Activated naive CD4-positive, alpha-beta T cell treated with Interleukin-2 at 50 U/mL for 16 hours (primary cell): ENCODE measurements at places on chromosomes 2 and 18.

DNA sequence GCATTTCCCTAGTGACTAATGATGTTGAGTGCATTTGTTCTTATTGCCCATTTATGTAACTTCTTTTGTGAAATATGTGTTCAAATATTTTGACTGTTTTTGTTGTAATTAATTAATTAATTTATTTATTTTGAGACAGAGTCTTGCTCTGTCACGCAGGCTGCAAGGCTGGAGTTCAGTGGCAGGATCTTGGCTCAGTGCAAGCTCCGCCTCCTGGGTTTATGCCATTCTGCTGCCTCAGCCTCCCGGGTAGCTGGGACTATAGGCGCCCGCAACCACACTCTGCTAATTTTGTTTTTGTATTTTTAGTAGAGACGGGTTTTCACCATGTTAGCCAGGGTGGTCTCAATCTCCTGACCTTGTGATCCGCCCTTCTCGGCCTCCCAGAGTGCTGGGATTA is 71.9 kb downstream of the TAF4B start:
- no peak for DNase-seq

DNA sequence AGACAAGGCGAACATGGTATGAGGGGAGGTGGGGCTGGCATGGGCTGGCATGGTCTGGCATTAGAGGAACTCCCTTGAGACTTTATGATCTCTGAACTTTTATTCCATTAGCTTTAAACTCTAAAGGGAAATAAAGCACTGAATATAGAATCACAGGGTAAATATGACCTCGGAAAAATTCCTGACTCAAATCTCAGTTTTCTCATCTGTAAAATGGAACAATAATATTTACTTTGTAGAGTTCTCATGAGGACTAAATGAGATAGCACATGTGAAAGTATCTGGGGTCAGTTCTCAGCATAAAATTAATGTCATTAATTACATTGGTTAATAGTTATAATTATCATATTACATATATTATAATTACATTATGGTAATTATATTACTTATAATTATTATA is 65.9 kb downstream of the ARHGAP25 start:
- DNase-seq = no peak

DNA sequence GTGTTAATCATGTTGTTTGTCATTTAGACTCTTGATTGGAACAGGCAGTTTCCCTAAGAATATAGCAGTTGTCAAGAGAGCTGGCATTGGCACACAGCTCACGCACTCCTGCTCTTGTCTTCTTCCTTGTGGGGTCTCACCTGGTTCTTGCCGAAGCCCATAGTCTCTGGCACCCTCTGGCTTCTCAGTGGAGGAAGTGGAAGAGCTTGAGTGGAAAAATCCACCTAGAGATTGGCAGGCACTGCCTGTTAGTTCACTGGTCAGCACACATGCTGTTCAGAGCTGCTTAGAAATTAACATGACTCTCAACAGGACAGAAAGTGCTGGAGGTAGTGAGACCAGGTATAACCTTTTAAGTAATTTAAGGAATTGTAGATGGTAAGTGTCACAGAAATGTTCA is 28.3 kb downstream of the SCTR start:
- no peak for DNase-seq

DNA sequence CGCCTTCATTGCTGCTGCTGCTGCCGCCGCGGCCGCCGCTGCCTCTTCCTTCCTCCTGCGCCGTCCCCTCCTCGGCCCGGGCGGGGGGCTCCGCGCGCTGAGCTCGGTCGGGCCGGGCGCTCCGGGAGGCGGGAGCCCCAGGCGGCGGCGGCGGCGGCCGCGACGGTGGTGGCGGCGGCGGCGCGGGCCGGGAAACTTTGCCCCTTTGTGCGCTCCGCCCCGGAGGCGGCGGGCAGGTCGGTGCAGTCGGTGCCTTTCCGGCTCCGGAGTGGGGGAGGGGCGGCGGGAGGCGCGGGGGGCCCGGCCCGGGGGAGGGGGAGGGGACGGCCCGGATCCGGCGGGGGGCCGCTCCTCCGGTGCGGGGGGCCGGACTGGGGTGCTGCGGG is 205 bp downstream of the TET3 start:
- peak; percentile 69 for DNase-seq

GRCh38 chr2:31874071-31874470 is 136.7 kb downstream of the MEMO1 start:
- DNase-seq = no peak
